Stimulated activated CD8-positive, alpha-beta memory T cell treated with anti-CD3 and anti-CD28 coated beads, Interleukin-15, amount 100 ng/mL, for 48 hours (primary cell): ENCODE measurements at places on chromosomes 1 and 21.

- no peak for DNase-seq
Measured at GRCh38 chr21:42426424-42426823, 22.7 kb downstream of the UBASH3A start.

DNA sequence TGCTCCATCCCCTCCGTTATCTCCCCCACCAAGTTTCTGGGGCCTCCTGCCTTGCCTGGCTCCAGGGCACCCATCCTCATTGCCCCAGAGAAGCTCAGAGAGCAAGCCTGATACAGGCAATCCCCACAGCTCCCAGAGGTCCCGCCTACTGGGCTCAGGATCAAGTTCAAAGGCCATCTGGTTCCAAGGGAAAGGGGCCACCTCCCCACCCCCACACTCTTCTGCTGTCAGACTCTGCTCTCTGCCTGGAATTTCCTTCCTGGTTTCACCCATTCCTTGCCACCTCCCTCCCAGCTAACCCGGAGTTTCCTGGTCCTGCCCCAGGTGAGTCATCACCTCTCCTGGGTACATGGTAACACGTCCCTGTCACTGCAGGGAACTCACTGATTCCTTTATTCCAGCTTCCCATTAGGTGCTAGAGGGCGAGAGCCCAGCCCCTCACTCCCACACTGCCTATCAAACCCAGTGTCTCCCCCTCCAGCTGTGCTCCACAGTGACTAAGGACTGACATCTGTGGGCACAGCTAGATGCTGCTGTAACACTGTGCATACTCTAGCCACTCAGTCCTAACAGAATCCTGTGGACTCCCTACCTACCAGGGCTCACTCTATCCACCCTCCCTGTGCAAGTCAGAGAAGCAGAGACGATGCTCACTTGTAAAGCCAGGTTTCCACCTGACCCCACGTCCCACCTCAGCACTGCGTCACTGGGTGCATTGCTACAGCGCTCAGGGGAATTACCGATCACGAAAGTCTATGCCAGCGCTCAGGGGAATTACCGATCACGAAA lies 21.8 kb downstream of the RSPH1 start:
- DNase-seq, result no peak

DNA sequence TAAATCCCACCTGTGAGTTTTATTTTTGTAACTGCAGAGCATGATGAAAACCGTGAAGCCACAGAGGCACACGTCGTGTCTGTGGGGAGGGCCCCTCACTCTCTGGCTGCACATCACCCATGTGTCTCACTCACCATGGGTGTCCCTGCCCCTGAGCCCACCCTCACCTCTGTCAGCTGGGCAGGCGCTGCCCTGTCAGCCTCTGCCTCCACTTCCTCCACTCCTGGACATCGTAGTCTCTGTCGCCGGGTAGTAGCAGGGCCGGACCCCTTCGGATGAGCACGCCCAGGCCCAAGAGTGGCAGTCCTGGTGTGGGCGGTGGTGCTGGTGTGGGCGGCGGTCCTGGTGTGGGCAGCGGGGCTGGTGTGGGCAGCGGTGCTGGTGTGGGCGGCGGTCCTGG lies 37.3 kb downstream of the COL18A1 start:
- no peak for DNase-seq

- DNase-seq, result no peak
Measured at GRCh38 chr1:76336931-76337371, 262.4 kb downstream of the ST6GALNAC3 start.

DNA sequence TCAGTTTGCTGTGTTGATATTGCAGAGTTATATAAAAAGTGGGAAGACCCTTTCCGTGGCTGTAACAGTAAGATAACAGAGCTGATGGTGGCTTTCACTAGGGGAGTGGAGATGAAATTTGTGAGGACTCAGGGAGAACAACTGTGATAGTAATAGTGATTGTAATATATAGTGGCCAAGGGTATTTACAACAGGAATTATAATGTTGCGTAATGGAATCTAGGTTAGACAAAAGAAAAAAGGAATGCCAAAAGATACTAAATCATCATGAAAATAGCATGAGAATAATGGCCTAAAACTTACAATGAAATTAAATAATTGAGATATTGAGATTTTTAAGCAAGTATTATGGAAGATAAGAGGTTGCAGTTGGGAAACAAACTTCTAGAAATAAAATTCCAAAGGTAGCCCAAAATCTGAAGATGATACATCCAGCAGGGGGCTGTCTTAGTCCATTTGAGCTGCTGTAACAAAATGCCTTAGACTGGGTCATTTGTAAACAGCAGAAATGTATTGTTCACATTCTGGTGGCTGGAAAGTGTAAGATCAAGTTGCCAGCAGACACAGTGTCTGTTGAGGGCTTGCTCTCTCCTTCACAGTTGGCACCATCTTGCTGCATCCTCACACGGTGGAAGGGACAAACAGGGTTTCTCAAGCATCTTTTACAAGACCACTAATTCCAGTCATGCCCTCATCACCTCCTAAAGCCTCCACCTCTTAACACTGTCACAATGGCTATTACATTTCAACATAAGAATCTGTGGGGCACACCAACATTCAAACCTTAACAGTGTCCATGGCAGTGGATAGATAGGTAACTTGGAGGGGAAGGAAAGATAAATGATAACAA lies 711.2 kb downstream of the MRPL39 start:
- DNase-seq, result no peak

- DNase-seq, result peak; percentile 68
Measured at GRCh38 chr1:150010393-150011115, at the start of gene OTUD7B. OTUD7B (minus strand) TSS chr1:150010726; CDS start chr1:149977510, 33,216 bp downstream.

- no peak for DNase-seq
Measured at GRCh38 chr1:196078691-196079090, 529.5 kb downstream of the KCNT2 start.

GRCh38 chr1:62367005-62367557 lies 47.8 kb upstream of the KANK4 start:
- no peak for DNase-seq

GRCh38 chr21:14088391-14088790 lies 122.4 kb downstream of the LIPI start:
- DNase-seq, result no peak

GRCh38 chr21:43904331-43904781 lies 39.3 kb downstream of the AGPAT3 start:
- no peak for DNase-seq

DNA sequence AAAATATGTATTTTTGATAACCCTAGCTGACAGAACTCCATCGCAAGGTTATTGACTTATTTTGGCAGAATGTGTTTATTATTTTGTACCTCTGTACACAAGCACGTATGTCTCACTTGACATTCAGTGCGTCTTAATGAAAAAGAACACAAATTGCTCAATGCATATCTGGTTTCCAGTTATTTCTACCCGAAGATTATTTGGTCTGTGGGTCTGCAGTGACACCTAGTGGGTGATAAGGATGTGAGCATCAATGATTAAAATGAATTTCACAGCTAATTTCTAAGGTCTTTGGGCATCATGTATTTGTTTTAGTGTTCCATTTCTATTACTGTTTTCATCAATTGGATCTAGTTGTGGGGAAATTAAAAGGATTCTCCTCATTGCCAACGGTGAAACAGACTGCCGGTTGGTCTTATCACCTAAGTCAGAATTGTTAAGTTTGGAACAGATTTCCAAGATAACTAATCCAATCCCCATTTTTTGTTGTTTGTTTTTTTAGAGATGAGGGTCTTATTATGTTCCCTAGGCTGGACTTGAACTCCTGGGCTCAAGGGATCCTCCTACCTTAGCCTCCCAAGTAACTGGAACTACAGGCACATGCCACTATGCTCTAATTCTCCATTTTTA lies 13.9 kb downstream of the DDX20 start:
- DNase-seq, result no peak

DNA sequence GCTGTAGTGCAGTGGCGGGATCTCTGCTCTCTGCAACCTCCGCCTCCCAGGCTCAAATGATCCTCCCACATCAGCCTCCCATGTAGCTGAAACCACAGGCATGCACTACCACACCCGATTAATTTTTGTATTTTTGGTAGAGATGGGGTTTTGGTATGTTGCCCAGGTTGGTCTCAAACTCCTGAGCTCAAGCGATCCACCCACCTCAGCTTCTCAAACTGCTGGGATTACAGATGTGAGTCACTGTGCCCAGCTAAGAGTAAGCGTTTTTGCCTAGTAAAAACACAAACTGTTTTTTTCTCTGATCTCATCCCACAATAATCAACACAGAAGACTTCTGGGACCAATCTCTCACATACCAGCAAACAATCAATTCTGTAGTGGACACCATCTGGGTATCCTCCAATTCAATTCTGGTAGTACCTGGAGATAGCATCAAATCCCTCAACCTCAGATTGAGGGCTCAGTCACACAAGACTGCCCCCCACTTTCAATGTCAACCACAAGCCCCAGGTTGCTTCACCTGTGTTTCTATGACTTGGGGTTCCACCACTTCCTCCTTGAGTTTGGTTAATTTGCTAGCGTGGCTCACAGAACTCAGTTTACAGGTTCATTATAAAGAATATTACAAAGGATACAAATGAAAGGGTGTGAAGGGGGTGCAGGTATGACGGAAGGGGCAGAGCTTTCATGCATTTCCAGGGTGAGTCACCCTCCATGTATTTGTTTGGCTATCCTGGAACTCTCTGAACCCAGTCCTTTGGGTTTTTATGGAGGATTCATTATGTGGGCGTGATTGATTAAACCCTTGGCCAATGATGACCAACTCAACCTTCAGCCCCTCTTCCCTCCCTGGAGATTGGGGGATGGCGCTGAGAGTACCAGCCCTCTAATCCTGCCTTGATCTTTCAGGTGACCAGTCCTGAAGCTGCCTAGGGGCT lies 40.0 kb upstream of the RHOU start:
- DNase-seq, result no peak

DNA sequence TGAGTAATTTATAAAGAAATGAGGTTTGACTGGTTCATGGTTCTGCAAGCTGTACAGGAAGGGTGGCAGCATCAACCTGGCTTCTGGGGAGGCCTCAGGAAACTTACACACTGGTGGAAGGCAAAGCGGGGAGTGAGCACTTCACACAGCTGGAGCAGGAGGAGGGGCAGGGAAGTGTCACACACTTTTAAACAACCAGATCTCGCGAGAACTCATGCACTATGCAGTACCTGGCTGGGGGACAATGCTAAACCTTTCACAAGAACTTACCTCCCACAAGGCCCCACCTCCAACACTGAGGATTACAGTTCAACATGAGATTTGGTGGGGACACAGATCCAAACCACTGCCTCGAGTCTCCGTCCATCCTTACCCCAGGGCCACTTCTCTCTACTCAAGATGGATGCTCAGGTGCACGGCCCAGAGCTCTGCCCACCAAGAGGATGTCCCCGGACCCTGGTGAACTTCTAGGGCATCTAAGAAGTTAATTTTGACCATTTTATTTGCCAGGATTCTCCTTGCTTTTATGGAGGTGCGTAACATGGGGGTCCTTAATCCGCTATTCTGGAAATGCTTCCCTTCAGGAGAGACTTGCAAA lies 22.7 kb upstream of the ACTRT2 start:
- no peak for DNase-seq

DNA sequence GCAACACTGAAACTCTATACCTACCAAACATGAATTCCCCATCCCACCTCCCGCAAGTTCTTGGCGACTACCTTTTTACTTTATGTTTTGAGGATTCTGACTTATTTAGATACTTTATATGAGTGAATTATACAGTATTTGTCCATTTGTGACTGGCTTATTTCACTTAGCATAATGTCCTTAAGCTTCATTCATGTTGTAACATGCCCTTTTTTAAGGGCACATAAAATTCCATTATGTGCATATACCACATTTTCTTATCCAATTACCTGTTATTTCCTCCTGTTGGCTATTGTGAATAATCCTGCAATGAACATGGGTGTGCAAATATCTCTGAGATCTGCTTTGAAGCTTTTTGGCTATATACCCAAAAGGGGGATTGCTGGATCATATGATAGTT lies 22.0 kb upstream of the CHIT1 start:
- DNase-seq, result no peak

DNA sequence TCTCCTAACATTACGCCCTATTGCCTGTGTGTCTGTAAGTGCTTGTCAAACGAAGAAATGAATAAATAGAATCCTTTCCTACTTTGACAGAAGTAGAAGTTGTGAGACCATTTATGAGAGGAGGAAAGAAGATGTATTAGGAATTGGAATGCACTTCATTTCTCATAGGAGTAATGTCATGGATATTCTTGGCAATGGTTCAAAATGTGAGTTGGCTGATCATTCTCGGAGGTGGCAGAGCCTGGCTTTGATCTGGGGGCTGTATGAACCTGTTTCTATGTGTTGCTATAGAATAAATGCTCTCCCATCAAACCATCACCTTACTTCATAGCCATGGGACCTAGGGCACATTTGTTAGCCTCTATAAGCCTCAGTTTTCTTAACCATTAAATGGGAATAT lies 10.1 kb upstream of the SERBP1 start:
- DNase-seq, result no peak
